CD4-positive, CD25-positive, alpha-beta regulatory T cell (primary cell): ENCODE measurements at places on chromosomes 2 and 18. TPM values are rescaled to one million over a fixed set of nuclear protein-coding genes. Genes with fewer than 3 reads are reported as not detected.
A peak's percentile ranks its signal among the peaks of the same experiment; 100 is the strongest.

KLHL41 gene
- total RNA-seq = not detected

- no peak for DNase-seq
These were observed 91.7 kb downstream of the ACTR3 start for GRCh38 chr2:113981404-113982134.

DNA sequence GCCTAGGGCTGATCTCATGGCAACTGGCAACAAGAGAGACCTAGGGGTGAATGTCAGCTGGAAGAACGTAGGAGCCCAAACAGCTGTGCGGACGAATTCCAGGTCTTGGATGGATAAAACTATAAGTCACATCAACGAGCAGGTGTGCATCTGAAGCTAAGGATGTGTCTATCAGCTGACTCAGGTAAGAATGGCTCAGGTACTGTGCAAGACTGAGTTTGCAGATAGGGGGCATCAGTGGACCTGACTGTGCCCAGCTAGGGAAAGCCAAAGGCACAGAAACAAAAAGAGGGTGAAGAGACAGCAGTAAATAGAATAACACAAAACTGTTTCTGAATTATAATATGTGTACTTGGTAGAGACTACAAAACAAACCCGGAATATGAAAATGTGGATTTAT is 357.3 kb downstream of the ZEB2 start:
- peak; percentile 26 for DNase-seq

DNA sequence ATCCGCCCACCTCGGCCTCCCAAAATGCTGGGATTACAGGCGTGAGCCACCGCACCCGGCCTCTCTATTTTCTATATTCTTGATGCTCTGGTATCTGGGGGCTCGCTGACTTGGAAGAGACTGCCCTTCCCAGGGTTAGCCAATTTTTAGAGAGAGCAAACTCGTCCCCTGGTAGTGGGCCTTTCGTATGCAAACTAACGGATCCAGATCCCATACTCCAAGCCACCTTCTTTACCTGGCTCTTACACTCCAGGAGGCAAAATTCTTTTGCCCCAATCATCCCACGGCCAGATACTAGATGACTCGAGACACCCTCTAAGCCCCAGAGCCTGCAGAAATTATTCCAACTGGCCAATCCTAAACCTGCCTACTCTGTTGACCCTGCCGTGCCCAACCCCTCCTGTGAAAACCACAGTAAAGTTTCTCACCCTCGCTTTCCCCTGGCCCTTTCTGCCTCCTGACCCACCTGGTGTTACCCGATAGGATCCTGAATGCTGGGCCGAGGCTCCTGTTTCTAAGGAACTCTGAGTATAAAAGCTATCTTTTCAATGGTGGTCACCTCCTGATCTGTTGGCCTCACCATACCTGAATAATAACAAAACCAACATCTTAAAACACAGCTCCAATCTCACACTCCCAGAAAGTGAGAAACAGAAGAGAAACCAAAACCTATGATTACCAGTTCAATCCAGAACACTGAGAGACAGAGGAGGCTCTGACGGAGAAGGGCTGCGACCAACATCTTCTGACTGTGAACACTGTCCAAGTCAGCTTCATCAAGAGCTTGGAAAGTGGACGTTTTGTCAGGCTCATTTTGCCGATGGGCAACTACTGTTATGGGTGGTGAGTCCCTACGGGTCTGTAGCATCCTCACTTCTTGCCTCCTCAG is 57.6 kb upstream of the ZNF532 start:
- DNase-seq = no peak

NOTO gene
- not detected for total RNA-seq

ARHGEF33 gene
- not detected for total RNA-seq

DNA sequence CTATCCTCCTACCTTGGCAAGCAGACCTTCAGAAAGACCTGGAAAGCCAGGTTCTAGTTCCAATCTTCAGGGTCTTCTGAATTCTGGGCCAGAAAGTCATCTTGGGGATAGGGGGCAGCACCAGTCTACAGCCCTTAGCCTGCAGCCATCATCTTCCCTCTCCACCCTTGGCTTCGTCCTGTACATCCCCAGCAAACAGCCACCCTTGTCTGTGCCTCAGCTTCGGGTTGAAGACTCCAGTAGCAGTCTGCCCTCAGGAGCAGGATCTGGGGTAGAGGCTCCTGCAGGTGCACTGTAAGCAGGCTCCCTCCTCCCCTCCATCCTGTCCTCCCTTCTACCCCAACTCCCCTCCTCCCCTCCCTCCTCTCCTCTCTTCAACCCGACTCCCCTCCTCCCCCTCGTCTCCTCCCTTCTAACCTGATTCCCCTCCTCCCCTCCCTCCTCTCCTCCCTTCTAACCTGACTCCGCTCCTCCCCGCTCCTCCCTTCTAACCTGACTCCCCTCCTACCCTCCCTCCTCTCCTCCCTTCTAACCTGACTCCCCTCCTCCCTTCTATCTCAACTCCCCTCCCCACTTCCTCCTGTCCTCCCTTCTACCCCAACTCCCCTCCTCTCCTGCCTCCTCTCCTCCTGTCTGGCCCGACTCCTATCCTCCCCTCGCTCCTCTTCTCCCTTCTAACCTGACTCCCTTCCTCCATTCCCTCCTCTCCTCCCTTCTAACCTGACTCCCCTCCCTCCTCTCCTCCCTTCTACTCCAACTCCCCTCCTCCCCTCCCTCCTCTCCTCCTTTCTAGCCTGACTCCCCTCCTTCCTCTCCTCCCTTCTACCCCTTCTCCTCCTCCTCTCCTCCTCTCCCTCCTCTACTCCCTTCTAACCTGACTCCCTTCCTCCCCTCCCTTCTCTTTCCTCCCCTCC is 90.1 kb upstream of the SMAD2 start:
- no peak for DNase-seq

GKN1 gene
- not detected for total RNA-seq

REG3G gene
- not detected for total RNA-seq

DNA sequence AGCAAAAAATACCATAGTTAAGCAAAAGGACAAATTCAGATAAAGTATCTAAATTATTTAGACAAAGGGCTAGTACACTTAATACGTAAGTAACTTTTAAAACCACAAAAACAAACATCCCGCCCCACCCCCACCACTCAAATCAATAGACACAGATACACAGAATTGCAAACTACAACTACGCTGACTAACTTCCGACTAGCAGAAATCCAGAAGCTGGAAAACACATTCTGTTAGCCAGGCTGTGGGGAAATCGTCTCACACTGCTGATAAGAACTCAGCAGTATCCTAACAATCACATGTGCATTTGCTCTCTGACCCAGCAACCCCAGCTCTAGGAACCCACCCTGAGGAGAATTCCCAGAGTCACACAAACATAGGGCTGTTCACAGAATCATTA is 16.6 kb downstream of the FAM168B start:
- no peak for DNase-seq

OTOS gene
- not detected for total RNA-seq

GRCh38 chr2:121905201-121905600 is 149.8 kb downstream of the TSN start:
- no peak for DNase-seq
